Cortex of kidney (tissue), 1 donor: ENCODE measurements at places on chromosomes 12 and 14.

DNA sequence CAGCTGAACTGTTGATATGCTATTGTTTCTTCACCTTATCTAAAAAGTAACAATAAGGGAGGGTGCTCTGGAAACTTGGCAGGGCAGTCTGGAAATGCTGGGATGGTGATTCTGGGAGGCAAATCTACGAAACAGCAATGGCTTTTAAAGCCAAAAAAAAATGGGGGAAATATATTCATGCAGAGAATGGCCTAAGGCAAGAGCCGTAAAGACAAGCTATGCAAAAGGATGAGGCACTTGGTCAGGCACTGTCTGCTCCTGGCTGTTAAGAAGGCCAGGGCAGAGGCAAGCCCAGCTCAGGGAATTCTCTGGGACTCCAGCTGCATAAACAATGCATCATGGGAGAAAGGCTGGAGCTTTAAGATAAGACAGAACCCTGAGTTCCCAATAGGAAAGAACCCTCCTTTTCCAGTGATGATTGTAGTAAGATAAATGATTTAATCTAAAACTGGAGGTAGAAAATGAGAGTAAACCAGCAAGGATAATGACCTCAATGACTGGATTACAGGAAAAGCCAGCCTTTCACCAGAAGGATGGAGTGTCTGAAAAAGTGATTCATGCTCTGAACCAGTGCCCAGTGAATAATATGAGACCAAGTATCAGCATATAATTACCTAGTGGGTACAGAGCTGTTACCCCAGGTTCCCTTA, 46.0 kb downstream of the ITPR2 start:
- DNase-seq, result no peak

- DNase-seq, result no peak
These were observed 134.0 kb downstream of the TMEM117 start for GRCh38 chr12:43969882-43970281.

GRCh38 chr12:127903146-127903545, 363.8 kb upstream of the TMEM132C start:
- DNase-seq, result no peak

DNA sequence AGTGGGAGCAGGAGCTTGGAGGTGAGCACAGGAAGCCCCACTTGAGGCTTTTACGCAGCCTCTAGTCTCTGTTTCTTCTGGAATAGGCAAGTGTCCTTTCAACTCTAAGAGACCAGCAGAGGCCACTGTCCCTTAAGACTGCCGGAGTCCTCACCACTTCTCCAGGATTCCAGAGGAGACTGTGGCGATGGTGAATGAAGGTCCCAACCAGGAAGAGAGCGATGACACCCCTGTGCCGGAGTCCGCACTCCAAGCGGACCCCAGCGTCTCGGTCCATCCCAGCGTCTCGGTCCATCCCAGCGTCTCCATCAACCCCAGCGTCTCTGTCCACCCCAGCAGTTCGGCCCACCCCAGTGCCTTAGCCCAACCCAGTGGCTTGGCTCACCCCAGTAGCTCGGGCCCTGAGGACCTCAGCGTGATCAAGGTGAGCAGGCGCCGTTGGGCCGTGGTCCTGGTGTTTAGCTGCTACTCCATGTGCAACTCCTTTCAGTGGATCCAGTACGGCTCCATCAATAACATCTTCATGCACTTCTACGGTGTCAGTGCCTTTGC, 442 bp downstream of the FLVCR2 start:
- no peak for DNase-seq

DNA sequence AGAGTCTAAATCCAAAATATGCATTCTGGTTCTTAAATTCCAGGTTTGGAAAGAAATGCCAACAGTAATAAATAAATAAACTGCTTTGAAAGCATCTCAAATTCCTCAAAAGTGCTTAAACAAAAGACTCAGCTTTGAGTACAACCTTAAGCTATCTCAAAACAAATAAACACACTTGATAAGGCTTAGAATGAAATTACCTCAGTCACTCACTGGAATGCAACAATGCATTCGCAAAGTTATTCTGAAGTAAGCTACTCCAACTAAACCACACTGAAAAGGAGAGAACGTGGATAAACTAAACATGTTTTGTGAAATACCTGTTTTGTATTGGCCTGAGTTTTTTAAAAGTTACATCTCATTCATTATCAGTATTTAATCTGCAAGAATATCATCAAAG, 1.2 kb downstream of the SPTSSA start:
- DNase-seq, result no peak

DNA sequence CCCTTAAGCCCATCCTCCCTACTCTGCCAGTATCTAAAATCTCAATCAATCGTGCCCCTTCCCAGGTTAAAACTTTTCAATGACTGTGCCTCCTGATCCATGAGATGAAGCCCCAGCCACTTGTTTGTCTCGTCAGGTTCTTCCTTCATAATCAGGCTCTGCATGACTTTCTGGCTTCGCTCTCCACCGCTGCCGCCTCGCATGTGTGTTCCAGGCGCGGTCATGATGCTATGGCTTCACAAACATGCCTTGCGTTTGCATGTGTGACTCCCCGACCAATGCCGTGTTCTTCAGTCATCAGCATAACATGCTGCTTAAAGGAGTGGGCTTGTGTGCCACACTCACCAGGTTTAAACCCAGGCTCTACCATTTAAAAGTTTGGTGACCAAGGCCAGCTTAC, 5.0 kb upstream of the C1RL start:
- DNase-seq, result no peak

DNA sequence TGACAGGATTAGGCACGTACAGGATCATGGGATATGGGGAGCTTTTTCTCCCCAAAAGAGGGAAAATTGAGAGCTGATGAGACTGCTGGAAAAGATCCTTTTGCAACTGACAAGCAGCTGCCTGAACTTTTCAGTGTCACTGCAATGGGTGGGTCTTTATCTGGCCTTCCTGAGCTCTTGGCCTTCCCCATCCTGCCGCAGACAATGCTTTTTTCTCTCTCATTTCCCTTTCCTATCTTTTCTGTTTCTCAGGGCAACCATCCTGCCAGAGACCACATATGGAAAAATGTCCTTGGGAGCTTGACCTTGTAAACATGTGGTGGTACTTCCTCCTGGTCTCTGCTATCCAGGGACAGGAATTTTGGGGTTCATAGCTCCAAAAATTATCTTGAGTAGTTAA, 75.8 kb downstream of the CALM1 start:
- no peak for DNase-seq

DNA sequence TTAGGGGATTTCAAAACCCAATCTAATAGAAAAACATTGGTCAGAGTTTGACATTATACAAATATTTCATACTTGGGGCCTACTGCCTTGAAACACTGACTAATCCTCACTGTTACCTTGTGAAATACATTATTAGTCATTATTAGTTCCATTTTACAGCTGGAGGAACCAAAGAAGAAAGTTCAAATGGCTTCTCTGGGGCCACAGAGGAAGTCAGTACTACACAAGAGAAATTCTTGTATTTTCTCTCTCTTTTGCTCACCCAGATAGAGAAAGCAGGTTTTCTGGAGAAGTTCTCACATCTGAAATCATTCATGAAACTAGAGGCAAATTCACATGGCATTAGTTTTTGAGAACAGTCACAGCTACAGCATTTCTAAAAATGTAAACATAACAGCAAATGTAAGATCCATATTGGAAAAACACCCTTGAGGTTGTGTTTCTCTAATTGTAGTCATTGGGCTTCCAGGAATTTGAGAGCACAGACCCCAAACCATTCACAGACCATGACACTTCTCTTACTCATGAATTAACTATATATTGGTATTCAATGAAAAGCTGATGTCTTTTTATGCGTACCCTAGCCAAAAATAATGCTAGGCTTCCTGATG, 83.0 kb downstream of the LLPH start:
- DNase-seq, result no peak

DNA sequence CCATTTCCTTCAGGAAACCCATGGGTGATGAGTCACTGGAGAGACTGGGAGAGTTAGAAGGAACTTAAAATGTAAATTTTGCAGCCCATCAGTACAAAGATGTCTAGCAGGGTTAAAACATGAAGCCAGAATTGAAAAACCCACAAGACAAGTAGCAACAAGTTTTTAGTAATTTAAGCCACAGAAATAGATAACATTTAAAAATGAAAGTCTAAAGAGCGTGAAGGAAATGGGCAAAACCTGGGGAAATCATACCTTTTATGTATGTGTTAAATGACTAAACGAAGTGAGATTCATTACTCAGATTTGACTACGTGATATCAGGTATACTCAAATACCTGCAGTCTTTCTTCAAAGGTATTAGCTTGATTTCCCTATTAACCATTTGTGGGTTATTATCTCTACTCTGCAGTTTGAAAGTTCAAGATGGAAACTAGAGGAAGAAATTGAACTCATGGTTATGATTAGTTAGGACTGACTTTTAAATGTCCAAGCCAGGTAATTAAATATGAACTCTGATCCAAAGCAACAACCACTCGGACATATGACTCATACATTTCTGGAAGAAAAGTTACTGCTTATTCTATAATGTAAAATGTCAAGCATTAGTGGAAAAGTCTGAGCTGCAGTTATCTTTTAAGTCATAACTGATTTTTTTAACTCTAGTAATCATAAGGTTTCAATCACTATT, 84.1 kb downstream of the ITPR2 start:
- DNase-seq, result no peak

- DNase-seq, result no peak
These were observed 355.0 kb downstream of the SNAPC1 start for GRCh38 chr14:62117010-62117750.

DNA sequence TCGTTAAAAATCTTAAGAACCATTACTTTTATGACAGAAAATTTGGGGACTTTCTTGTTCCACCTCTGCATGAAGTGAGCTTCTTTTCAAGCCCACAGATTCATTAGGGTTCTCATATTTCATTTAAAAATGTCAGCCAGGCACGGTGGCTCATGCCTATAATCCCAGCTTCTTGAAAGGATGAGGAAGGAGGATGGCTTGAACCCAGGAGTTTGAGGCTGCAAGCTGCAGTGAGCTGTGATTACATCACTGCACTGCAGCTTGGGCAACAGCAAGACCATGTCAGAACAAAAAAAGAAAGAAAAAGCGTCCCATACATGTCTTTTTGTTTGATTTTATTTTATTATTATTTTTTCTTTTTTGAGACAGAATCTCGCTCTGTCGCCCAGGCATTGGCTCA, 43.4 kb upstream of the ATF1 start:
- DNase-seq, result no peak

DNA sequence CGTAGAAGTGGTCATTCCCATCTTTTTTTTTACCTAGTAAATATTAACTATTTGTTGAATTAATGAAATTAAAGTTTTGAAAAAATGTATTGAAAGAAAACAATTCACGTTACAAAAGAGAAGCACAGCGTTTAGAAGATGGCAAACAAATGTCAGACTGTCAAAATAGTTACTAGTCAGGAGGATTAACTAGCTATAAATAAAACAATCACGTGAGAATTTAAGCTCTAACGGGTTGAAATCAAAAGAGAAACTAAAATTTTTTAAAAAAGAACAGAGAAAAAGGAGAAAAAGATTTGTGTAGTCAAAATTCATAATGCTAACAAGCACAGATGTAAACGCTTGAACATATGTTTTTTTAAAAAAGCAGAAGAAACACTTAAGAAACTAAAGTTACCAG, 26.4 kb downstream of the DDHD1 start:
- DNase-seq, result no peak

DNA sequence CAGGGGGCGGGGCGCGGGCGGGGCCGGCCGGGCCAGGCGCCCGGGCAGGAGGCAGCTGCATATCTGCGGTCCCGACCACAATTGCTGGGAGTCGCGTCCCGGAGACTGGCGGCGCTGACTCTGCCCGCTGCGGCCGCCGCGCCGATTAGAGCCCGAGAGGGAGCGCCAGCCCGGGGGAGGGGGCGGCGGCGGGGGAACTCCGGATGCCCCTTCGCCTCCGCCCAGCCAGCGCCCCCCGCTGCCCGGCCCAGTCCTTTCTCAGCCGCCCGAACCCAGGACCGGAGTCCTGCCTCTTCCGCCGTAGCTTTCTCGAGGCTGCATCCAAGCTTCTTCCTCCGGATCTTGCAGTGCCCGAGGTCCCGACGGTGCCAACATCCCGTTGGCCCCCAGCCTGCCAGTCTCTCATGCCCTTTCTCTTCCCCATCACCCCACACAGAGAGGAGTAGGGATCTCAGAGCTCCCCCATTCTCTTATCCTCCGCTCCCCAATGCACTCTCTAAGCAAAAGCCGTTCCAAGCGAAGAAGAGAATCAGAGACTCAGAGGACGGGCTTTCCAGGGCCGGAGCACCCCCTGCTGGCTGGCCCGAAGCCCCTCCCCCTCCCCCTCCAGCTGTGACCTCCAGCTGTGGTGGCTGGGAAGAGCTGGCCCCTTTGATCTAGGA, 8.8 kb upstream of the SP7 start:
- DNase-seq, result no peak

DNA sequence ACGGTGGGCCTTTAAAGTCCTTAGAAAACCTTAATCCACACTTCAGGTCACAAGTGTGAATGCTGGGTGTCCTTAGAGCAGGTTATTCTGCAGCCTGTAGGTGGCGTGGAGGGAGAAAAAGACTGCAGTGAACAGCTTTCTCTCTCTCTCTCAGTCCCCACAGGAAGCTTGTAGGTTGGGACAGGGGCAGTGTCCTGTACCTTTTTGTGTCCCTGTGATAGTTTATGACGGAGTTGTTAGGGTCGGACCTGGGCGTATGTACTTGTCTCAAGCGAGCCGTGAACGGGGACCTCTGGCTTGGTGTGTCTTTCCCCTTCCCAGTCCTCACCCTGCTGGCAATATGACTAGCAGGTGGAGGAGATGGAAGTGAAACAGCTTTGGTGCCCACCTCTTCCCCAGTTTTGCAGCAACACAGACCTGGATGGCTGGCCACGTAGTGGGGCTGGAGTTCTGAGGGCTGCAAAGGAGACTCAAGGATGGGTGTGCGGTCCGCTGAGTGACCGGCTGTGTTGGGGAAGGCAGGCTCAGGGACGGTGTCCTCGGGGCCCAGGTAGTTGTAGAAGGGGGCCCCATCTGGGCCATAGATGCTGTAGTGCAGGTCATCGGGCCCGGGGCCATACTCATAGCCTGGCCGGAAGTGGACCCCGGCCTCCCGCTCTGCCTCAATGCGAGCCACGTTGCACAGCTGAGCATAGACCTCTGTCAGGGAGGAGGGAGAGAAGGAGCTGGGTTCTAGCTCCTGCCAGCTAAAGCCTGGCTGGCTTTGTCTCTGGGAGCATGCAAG, 8.9 kb downstream of the ISCA2 start:
- DNase-seq, result no peak

- DNase-seq, result no peak
These were observed 104.0 kb upstream of the CPM start for GRCh38 chr12:69036999-69037398.

- DNase-seq, result no peak
These were observed 4.5 kb downstream of the MIPOL1 start for GRCh38 chr14:37202265-37202664.

DNA sequence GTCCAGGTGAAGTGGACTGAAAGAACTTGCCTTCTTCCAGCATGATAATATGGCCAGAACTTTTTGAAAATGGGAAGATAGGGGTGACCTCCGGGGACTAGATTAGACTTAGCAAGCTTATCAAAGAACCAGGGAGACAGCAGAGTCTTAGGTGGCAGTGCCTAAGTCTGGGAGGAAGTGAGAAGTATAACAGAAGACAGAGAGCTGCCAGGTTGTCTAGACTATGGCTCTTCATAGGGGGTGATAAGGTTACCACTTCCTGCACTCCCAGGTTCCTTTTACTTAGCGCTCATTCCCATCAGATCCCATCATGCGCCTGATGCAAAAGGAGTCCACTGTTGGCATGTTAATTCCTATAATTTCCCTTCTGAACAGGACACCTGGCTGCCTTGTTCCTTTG, 69.9 kb downstream of the PLXNC1 start:
- no peak for DNase-seq
